GM12878 (cell line): ENCODE measurements at places on chromosomes 12 and 14. TPM values are rescaled to one million over a fixed set of nuclear protein-coding genes. Genes with fewer than 3 reads are reported as not detected.

GRCh38 chr12:53299101-53299453 is 418 bp upstream of the MYG1 start:
- H3K4me3 ChIP-seq = peak overlapping the region; percentile 88; the same call in 1 of the 2 replicates
- H3K4me1 ChIP-seq = peaks cover 25% of the 10 kb centered on the region
- H3K36me3 ChIP-seq = peaks cover 9% of the 10 kb centered on the region; the same call in 1 of the 2 replicates

DNA sequence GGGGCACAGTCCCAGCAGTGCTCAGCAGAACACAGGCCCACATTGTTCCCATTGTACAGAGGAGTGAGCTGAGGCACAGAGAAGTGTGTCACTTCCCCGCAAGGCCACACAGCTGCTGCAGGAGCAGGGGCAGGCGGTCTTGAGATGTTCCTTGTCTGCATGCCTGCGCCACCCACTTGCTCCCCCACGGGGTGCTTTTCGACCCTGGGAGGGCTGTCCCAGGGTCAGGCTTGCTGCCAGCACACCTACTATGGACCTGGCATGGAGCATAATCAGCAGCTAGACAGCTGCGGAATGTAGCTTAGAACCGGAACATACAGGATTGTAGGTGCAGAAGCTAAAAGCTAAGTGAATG is 7.8 kb upstream of the EP400 start:
- H3K4me1 ChIP-seq = no peaks in the 10 kb centered on the region
- H3K4me3 ChIP-seq = no peak overlapping the region
- no peaks in the 10 kb centered on the region for H3K27me3 ChIP-seq
- peaks cover 6% of the 10 kb centered on the region for H3K36me3 ChIP-seq

DNA sequence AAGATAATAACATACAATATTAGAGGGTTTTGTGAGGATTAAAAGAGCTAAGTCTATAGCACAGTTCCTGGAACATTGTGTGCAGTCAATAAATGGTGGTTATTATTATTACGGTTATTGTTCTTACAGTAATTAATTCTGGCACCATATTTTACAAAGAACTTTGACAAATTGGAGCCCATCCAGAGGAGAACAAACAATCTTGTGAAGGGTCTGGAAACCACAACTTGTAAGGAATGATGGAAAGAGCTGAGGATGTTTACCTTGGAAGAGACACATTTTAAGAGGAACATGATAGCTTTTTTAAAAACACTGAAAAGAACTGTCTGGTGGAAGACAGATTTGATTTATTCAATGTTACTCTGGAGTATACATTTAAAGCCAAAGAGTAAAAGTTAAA is 150.5 kb upstream of the KRR1 start:
- H3K27ac ChIP-seq = no peak overlapping the region
- H3K4me1 ChIP-seq = no peaks in the 10 kb centered on the region
- no peak for DNase-seq
- no peak overlapping the region for H3K4me3 ChIP-seq
- no peaks in the 10 kb centered on the region for H3K27me3 ChIP-seq

GRCh38 chr14:45201905-45202304 is 51.1 kb downstream of the MIS18BP1 start:
- H3K27ac ChIP-seq = no peak overlapping the region
- H3K27me3 ChIP-seq = no peaks in the 10 kb centered on the region
- H3K4me3 ChIP-seq = no peak overlapping the region
- H3K4me1 ChIP-seq = no peaks in the 10 kb centered on the region

- H3K27me3 ChIP-seq = no peaks in the 10 kb centered on the region; the same call in 1 of the 2 replicates
- H3K4me1 ChIP-seq = no peaks in the 10 kb centered on the region
- no peak overlapping the region for H3K4me3 ChIP-seq
- H3K36me3 ChIP-seq = no peaks in the 10 kb centered on the region
Measured at GRCh38 chr12:22037947-22038346, 8.1 kb upstream of the CMAS start.

DNA sequence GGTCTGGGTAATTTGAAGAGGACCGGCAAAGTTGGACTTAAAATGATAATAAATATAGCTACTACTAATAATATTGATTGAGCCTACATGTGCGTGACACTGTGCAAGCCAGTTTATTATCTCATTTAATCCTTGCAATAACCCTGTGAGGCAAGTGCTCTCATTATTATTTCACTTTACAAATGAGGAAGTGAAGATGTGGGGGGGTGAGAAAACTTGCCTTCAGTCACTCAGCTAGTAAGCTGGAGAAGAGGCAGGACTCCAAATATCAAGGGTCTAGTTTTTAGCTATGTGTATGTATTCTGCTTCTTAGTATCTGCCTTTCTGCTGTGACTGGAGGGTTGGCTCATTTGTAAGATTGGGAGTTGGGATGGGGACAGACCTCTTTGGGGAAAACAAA is 39.2 kb downstream of the NPAS3 start:
- no peaks in the 10 kb centered on the region for H3K4me1 ChIP-seq
- no peaks in the 10 kb centered on the region for H3K36me3 ChIP-seq
- H3K27ac ChIP-seq = no peak overlapping the region
- no peak for DNase-seq

- no peak overlapping the region for H3K4me3 ChIP-seq
- no peaks in the 10 kb centered on the region for H3K27me3 ChIP-seq
- H3K4me1 ChIP-seq = no peaks in the 10 kb centered on the region
- no peaks in the 10 kb centered on the region for H3K36me3 ChIP-seq
- H3K27ac ChIP-seq = no peak overlapping the region
Measured at GRCh38 chr12:67742461-67742860, 93.9 kb downstream of the DYRK2 start.

- H3K36me3 ChIP-seq = peaks cover 16% of the 10 kb centered on the region; the same call in 1 of the 2 replicates
- no peak for DNase-seq
- H3K4me1 ChIP-seq = no peaks in the 10 kb centered on the region; the same call in 1 of the 2 replicates
Measured at GRCh38 chr14:91219517-91220389, 24.8 kb downstream of the GPR68 start.

DNA sequence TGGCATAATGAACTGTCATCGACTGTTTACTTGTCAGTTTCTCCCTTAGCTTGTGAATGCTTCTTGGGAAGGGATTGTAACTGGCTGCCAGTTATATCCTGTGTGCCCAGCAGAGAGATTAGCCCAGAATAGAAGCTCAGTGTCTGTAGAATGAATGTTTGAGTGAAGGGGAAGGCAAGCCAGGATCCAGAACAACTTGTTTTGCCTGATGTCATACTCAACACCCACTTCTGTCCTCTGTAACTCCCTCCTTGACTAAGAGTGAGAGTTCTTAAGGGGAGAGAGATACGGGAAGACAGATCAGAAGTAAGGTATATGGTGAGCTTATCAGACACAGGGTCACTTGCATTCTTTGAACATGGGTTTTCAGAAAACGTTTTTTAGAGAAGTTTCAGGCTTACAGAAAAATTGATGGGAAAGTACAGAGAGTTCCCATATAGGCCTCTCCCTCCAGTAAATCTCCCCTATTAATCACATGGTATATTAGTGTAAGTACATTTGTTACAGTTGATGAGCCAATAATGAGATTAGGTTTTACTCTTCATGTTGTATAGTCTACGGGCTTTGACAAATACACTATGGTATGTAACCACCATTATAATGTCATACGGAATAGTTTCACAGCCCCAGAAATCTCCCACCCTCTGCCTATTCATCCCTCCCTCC is 5.6 kb upstream of the SPPL3 start:
- peaks cover 3% of the 10 kb centered on the region; the same call in 1 of the 2 replicates for H3K4me1 ChIP-seq
- H3K36me3 ChIP-seq = no peaks in the 10 kb centered on the region
- H3K27me3 ChIP-seq = no peaks in the 10 kb centered on the region
- no peak for DNase-seq
- H3K27ac ChIP-seq = no peak overlapping the region

DNA sequence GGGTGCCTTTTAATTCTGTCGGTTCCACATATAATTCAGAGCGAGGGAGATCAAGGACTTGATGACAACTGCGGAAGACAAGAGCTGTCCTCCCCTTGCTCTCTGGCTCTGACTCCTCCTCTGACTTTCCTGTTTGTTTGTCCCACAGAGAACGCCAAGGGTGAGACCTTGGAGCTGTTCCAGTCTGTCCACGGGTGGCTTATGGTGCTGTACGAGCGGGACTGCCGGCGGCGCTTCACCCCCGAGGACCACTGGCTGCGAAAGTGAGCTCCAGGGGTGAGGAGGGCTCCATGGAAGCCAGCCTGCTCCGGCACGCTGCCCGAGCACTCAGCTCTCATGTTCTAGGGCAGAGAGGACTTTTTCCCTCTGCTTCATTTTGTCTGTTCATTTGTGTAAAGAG is 32.8 kb downstream of the UBE3B start:
- DNase-seq = no peak
- H3K4me3 ChIP-seq = no peak overlapping the region
- H3K27me3 ChIP-seq = no peaks in the 10 kb centered on the region
- no peak overlapping the region for H3K27ac ChIP-seq

- H3K4me1 ChIP-seq = no peaks in the 10 kb centered on the region
- H3K27ac ChIP-seq = no peak overlapping the region
- DNase-seq = no peak
- H3K27me3 ChIP-seq = no peaks in the 10 kb centered on the region
Measured at GRCh38 chr14:28321475-28322244, 444.9 kb upstream of the FOXG1 start.

- H3K27me3 ChIP-seq = no peaks in the 10 kb centered on the region
- no peak overlapping the region for H3K27ac ChIP-seq
- no peaks in the 10 kb centered on the region for H3K36me3 ChIP-seq
- DNase-seq = no peak
Measured at GRCh38 chr14:46717211-46717610, 65.6 kb upstream of the RPL10L start.

GRCh38 chr12:89261982-89262381 is 90.3 kb downstream of the DUSP6 start:
- no peaks in the 10 kb centered on the region for H3K4me1 ChIP-seq
- H3K27ac ChIP-seq = no peak overlapping the region
- no peak for DNase-seq
- H3K4me3 ChIP-seq = no peak overlapping the region
- H3K36me3 ChIP-seq = no peaks in the 10 kb centered on the region

GRCh38 chr12:19739195-19739776 is 300.0 kb downstream of the AEBP2 start:
- no peaks in the 10 kb centered on the region for H3K36me3 ChIP-seq
- H3K4me3 ChIP-seq = no peak overlapping the region
- H3K27me3 ChIP-seq = no peaks in the 10 kb centered on the region
- no peaks in the 10 kb centered on the region for H3K4me1 ChIP-seq
- no peak overlapping the region for H3K27ac ChIP-seq
- DNase-seq = peak; percentile 16

GRCh38 chr14:61184112-61184511 is 97.0 kb downstream of the TMEM30B start:
- no peaks in the 10 kb centered on the region for H3K4me1 ChIP-seq
- no peaks in the 10 kb centered on the region for H3K36me3 ChIP-seq
- no peak overlapping the region for H3K27ac ChIP-seq
- DNase-seq = no peak

- DNase-seq = no peak
- no peak overlapping the region for H3K4me3 ChIP-seq
- H3K36me3 ChIP-seq = peaks cover 18% of the 10 kb centered on the region
Measured at GRCh38 chr12:113285679-113286610, 49.0 kb downstream of the SLC8B1 start.

GRCh38 chr12:29610473-29611170 is 113.1 kb upstream of the OVCH1 start:
- no peaks in the 10 kb centered on the region for H3K4me1 ChIP-seq
- no peaks in the 10 kb centered on the region for H3K27me3 ChIP-seq
- no peak for DNase-seq
- H3K4me3 ChIP-seq = no peak overlapping the region
- no peaks in the 10 kb centered on the region for H3K36me3 ChIP-seq

DNA sequence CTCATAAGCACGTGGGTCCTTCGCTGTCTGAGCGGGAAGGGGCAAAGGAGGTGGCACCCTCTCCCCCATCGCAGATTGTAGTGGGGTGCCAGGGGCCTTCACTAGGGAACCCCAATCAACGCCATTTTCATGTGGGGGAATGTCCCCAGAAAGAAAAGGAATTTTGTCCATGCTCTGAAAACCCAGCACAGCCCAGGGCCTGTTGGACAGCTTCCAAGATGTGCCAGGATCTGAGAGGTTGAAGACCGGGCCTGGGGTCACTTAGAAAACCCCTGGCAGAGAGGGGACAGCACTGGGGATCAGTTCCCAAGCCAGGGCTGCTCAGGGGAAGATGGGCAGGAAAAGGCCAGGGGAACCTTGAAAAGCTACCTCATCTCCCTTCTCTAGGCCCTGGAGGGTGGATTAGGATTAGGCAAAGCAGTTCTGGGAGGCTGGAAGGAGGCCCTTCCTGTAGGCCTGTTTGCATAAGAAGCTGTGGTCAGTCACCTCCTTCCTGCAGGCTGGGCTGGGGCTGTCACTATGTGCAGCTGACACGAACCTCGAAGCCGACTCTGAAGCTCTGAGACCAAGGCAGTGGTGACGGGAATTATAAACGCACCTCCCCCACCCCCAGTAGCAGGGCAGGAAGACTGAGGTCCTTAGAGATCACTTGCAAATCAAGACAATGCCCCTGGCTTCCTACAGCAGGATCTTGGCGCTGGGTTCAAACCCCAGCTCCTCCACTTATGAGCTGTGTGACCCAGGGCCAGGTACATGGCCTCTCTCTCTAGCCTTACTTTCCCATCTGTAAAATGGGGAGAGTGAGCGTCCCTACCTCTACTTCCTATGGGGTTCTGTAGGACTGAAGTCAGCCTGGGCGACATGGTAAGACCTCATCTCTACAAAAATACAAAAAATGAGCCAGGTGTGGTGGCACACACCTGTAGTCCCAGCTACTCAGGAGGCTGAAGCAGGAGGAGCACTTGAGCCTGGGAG is 29.0 kb downstream of the TESC start:
- no peak for DNase-seq
- H3K4me3 ChIP-seq = no peak overlapping the region
- H3K27ac ChIP-seq = no peak overlapping the region; the same call in 1 of the 2 replicates
- H3K36me3 ChIP-seq = no peaks in the 10 kb centered on the region

- no peak overlapping the region for H3K4me3 ChIP-seq
- DNase-seq = no peak
Measured at GRCh38 chr14:58805605-58806409, 168.0 kb downstream of the DACT1 start.

- no peaks in the 10 kb centered on the region for H3K4me1 ChIP-seq
- no peak for DNase-seq
- H3K4me3 ChIP-seq = no peak overlapping the region
- no peaks in the 10 kb centered on the region for H3K36me3 ChIP-seq
Measured at GRCh38 chr14:33467971-33468370, 482.9 kb downstream of the EGLN3 start.

- no peaks in the 10 kb centered on the region for H3K4me1 ChIP-seq
- no peaks in the 10 kb centered on the region for H3K36me3 ChIP-seq
- no peak overlapping the region for H3K4me3 ChIP-seq
- no peak overlapping the region for H3K27ac ChIP-seq
Measured at GRCh38 chr12:15613981-15614380, 175.2 kb downstream of the EPS8 start.

BDKRB2 gene
- polyA plus RNA-seq = not detected in 2 replicates

NGB gene
- polyA plus RNA-seq = not detected in 2 replicates

PTGR2 gene
- 7.6 and 9.0 TPM in 2 replicates for polyA plus RNA-seq

DACT1 gene
- 0.13 and 0.15 TPM in 2 replicates for polyA plus RNA-seq

MYL2 gene
- 0.38 and 0.57 TPM in 2 replicates for polyA plus RNA-seq

NUP107 gene
- 120 and 122 TPM in 2 replicates for polyA plus RNA-seq

AQP6 gene
- 0.06 TPM in 1 of 2 replicates, not detected in the other for polyA plus RNA-seq

CAPS2 gene
- 3.0 and 4.2 TPM in 2 replicates for polyA plus RNA-seq

OTX2 gene
- polyA plus RNA-seq = not detected in 2 replicates

APOF gene
- polyA plus RNA-seq = 0.14 TPM in 1 of 2 replicates, not detected in the other

ABCC9 gene
- 0.01 TPM in 1 of 2 replicates, not detected in the other for polyA plus RNA-seq

TMPRSS12 gene
- polyA plus RNA-seq = not detected in 2 replicates

ACOT4 gene
- 1.8 and 2.2 TPM in 2 replicates for polyA plus RNA-seq

KCNA1 gene
- polyA plus RNA-seq = 0.05 and 0.15 TPM in 2 replicates

BIN2 gene
- 35.0 and 42.7 TPM in 2 replicates for polyA plus RNA-seq
